Activated B cell treated with CpG ODN at 0.5 μM for 24 hours (primary cell): ENCODE measurements at places on chromosomes 3 and 15.

DNA sequence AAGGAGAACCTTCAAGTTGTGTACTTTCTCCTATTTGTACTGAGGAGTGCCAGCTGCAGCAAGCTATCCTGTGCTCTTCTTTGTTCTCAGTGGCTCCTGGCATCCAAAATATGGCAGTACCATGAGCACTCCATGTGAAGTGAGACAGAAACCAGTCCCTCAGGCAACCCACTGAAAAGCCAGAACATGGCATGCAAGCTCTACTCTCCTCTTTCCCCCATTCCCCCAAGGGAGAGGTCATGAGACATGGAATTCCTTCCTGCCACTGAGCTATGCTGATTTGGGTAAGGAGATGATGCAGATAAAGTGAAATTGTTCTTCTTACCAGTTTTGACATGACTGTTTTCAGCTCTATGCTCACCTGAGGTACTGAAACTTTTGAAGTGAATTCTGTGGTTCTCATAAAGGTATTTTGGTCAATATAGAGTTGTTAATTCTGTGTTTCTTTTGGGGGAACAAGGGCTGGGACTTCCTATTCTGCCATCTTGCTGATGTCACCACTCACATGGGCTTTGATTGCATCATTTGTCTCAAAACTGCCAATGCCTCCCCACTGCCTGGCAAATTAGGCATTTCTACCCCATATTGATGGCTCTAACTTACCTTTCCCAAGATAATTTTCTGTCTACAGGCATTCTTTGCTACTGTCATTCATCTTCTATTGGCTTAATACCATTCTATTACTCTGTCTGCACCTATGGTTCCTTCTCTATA lies 22.8 kb upstream of the CEP152 start:
- no peak for DNase-seq

DNA sequence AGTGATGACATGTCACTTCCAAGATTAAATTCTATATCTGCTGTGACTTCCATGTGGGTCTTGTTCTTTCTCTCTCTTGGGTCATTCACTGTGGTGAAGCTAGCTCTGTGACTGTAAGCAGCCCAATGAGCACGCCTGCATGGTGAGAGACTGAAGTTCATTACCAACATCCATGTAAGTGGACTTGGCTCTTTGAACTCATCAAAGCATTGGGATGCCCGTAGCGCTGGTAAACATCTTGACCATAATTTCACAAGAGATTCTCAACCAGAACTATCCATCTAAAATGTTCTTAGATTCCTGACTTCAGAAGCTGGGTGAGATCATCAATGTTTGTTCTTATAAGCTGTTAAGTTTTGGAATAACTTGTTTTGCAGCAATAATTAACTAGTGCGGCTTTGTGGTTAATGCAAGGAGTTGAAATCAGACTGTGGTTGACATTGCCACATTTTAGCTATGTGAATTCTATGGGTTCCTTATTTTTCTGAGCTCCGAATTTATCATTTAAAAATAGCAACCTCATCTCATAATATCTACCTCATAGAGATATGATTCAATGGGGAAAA lies 31.6 kb upstream of the LRRC3B start:
- no peak for DNase-seq

DNA sequence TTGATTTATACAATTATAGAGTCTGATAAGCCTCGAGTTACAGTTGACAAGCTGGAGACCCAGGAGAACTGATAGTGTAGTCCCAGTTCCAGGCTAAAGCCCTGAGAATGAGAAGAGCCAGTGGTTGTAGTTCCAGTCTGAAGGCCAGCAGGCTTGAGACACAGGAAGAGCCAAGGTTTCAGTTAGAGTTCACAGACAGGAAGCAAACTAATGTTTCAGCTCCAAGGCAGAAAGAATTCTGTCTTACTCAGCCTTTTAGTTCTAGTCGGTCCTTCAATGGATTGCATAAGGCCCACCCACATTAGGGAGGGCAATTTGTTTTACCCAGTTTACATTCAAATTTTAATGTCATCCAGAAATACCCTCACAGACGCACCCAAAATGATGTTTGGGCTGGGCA lies 102.7 kb downstream of the CDIN1 start:
- DNase-seq, result no peak

DNA sequence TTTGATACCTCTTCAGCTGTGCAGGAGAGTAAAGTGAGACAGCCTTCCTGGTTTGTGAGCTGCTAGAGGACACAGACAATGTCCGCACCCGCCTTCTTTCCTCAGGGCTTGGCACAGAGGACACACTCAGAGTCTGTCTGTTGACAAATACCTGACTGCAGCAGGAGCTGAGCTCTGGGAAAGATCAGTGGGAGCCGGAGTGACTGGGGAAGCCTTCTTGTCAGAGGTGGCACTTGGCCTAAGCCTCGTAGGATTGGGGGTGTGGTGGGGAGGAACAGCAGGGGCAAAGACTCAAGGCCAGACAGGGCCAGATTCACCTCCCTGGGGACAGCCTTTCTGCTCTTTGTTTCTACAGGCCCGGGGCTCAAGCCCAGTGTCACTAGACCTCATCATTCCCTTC lies 3.3 kb upstream of the IL17RC start:
- DNase-seq, result no peak

GRCh38 chr15:72737723-72738122 lies 45.8 kb downstream of the ADPGK start:
- DNase-seq, result no peak

- no peak for DNase-seq
Measured at GRCh38 chr3:79396595-79396994, 371.2 kb downstream of the ROBO1 start.

DNA sequence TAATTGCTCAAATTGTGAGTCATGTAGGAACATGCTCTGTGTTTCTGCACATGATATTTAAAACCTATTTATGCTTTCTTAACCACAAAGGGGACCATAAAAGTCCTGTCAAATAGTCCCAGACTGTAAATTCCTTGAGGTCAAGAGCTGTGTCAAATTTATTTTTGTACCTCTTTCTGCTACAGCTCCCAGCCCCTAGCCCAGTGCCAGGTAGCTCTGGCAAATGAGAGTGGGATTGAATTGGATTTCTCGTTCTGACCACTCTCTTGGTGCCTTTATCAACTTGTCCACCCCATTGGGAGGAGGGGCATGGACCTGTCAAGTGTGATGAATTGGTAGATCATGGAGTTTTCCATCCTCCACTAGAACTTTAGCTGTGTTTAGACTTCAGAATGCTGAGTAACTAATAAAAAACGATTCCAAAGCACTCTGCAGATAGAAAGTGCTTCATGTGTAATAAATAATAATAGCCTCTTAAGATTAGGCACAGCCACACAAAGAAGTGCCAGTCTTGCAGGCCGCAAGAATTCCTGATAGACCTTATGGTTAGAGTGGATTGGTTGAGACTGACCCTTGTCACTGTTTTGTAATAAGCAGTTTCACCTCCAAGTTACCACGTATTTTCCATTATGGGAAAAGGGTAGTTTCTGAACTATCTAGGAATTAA lies 120.4 kb downstream of the LPP start:
- no peak for DNase-seq

DNA sequence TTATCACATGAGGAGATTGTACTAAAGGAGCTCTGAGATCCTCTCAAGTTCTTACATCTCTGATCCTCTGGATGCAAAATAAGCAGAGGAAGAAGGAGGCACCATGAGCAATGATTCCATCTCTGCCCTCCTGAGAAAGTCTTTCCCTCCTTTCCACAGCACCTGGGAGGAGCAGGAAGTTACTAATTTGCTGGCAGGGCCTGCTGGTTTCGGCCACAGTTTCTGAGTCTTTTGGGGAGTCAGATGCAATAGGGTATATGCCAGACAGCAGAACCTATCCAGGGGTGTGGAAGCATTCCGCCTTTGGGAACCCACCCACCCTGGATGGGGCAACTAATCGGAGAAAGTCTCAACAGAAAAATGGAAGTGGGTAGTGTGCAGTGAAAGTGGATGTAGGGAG lies 38.5 kb upstream of the SPTSSB start:
- DNase-seq, result no peak

DNA sequence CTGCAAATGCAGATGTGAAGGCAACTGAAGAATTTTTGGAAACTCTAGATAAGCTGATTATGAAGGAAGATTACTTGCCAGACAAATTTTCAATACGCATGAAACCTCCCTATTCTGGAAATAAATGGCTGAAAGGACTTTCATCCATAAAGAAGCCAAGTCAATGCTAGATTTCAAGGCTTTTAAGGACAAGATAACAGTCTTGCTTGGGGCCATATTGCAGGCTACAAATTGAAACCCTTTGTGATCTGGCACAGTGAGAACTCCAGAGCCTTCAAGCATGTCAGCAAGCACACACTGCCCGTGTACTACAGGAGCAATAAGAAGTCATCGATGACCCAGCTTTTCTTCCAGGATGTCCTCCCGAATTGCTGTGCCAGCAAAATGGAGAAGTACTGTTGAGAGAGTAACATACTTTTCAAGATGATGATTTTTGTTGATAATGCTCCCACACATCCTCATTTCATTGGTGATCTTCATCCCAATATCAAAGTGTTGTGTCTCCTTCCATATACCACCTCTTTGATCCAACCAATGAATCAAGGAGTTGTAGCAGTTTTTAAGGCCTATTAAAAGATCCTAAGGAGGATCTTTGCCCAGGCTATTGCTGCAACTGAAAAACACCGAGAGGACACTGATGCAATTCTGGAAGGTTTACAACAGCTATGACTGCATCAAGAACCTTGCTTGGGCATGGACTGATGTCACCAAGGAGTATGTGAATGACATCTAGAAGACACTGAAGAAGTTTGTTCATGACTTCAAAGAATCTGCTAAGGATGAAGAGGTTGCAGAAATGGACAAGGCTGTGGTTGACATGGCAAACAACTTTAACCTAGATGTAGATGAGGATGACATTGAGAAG lies 20.3 kb downstream of the CALML4 start:
- no peak for DNase-seq

DNA sequence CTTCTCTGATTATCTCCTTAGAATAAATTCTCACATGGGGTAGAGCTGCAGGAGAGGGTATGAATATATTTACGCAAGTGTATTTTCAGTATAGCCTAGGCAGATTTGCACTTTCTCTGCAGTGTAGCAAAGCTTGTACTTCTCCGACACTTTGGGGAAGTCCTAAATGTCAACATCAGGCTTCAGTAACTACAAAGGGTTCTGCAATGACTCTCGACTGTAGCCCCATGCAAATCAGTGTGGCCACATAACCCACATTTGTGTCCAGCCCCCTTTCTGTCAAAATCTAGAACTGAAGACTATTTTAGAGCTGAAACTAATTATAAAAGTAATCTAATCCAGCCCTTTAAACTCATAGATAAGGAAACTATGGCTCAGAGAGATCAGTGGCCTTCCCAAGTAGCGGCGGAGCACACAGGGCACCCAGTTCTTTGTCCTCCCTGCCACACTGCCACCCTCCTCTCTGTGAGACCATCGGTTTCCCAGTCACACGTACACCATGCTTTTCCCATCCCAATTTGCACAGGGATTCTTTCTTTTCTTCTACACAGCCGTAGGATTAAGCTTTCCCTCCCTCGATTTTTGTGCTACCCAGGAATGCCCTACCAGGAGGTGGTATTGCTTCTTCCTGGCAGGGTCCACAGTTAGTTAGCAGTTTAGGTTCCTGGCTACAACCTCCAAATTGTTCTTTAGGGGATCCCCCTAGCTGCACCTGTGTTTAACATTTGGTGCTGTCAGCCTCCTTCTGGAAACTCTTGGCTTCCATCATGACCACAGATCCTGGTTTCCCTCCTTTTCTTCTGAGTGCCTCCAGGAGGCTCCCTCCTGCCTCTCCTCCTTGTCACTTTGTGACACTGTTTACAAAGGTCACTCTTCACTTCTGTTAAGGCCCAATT lies 22.9 kb downstream of the MRAS start:
- no peak for DNase-seq

DNA sequence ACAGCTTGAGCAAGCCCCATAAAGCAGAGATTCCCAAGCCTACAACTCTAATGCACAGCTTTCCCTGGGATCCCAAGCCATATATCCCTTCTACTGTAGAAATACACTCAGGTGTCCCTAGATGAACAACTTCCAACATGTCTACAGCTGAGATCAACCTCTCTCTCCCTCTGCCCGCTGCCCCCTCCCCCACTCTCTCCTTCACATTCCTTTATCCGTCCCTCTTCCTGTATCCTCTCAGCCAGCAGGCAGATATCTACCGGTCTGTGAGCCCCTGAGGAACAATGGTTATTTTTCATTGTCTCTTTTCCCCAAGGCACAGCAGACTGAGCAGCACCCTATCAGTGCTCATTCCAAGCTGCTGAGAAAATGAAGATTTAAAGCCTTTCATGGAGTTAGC lies 138.6 kb downstream of the SUCLG2 start:
- DNase-seq, result no peak

GRCh38 chr3:111781561-111782446 lies 77.3 kb upstream of the PHLDB2 start:
- no peak for DNase-seq

GRCh38 chr3:192409838-192410683 lies 317.3 kb downstream of the FGF12 start:
- no peak for DNase-seq

GRCh38 chr3:188946351-188947240 lies 225.2 kb upstream of the TPRG1 start:
- DNase-seq, result no peak

GRCh38 chr3:37173806-37174205 lies 576 bp downstream of the LRRFIP2 start:
- no peak for DNase-seq

DNA sequence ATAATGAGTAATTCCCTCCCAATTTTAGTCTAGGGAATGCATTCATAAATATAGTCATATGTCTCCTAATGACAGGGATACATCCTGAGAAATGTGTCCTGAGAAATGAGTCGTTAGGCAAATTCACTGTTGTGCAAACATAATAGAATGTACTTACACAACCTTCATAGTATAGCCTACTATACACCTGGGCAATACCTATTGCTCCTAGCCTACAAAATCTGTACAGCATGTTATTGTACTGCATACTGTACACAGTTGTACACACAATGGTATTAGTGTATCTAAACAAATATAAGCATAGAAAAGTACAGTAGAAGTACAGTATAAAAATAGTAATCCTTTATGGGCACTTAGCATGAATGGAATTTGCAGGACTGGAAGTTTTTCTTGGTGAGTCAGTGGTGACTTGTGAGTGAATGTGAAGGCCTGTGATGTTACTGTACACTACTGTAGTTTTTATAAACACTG lies 6.6 kb downstream of the DTWD1 start:
- DNase-seq, result no peak

- DNase-seq, result no peak
Measured at GRCh38 chr3:55823001-55823400, 335.9 kb upstream of the WNT5A start.
